ENCODE measurements at places on chromosomes 5 and 9.

DNA sequence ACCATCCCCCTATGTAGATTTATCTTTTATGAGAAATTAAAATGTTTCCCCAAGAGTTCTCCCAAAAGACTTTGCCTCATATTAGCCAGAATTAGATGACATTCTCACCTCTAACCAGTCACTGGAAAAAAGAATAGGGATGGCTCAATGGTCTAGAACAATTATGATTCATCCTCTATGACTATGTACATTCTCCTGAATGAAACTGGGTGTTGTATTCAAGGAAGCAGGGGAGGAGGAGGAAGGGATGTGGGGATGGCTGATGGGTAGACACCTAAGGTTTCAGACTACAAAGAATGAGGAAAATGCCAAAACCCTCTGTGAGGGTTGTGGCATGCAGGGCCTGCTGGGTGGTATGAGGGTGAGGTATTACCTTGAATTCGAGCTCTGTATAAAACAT, 49.5 kb upstream of the BRINP1 start:
- no peak for DNase-seq

GRCh38 chr5:91494447-91494996, 111.4 kb upstream of the ARRDC3 start:
- no peak for DNase-seq

- no peak for DNase-seq
Measured at GRCh38 chr9:31740705-31741104, 643.7 kb upstream of the ACO1 start.

DNA sequence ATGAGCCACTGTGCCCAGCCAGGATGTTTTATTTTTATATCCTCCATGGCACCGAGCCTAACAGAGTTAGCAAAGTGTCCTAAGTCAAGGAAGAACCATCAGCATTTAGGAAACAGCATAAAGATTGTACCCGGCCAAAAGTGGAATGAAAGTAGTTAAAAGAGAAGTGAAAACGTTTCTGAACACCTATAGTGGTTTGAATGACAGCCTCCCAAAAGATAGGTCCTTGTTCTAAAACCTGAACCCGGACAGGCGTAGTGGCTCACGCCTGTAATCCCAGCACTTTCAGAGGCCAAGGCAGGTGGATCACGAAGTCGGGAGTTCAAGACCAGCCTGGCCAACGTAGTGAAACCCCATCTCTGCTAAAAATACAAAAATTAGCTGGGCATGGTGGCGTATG, 37.4 kb downstream of the ZFAND5 start:
- no peak for DNase-seq
